Activated CD8-positive, alpha-beta memory T cell treated with anti-CD3 and anti-CD28 coated beads, Interleukin-2, amount 10 ng/mL, durations not matched to agents 7 days and 5 days (primary cell): ENCODE measurements at places on chromosomes 3 and 15. TPM values are rescaled to one million over a fixed set of nuclear protein-coding genes. Genes with fewer than 3 reads are reported as not detected.

DNA sequence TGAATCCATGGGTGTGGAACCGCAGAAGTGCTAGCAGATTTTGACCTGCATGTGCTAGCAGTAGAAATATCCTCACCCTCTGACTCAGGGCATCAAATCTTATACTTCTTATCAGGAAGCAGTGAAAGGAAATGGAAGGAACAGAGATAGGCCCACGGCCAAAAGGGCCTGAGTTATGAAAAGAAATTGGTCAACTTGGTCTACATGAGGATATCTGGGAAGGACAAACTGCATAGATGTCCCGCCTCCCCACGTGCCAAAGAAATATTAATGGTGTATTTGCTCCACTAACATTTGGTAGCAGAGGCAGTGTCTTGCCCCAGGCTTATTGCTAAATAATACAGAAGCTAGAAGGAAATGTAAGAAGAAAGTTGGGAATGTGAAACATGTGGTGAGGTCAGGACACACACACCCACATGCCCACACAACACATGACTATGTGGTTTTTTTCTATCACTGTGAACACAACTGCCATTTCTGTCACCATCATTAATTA is 93.6 kb upstream of the COL8A1 start:
- DNase-seq = no peak

DNA sequence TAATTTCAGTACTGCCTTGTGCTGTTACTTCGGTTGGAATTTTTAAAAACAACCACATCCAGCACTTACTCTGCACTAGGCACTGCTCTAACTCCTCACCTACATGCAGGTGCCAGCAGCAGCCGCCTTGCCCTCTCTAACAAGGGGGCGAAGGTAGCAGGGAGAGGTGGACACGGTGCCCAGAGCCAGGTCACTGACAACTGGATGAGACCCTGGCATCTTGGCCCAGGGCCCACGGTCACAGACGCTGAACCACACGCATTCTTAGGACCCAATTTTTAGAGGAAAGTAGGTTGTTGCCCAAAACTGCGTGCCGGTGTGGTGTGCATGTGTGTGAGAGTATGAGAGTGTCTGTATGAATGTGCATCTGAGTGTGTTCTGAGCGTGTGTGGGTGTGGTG is 63.4 kb upstream of the GATA2 start:
- no peak for DNase-seq

- no peak for DNase-seq
Measured at GRCh38 chr3:11385326-11385725, 113.1 kb downstream of the ATG7 start.

GRCh38 chr3:120652281-120652680 is 29.8 kb downstream of the HGD start:
- no peak for DNase-seq

TMEM207 gene
- total RNA-seq = not detected
